ENCODE measurements at places on chromosomes 1 and 21. TPM values are rescaled to one million over a fixed set of nuclear protein-coding genes. Genes with fewer than 3 reads are reported as not detected.

GRCh38 chr1:208239473-208240381, 4.5 kb downstream of the PLXNA2 start:
- DNase-seq: no peak

Gene SETDB1
- 60.8 TPM for total RNA-seq

Gene SLC9C2
- total RNA-seq: not detected

GRCh38 chr1:7070389-7071029, 285.3 kb downstream of the CAMTA1 start:
- DNase-seq: peak; percentile 79

GRCh38 chr1:110616587-110616986, 10.4 kb upstream of the KCNA2 start:
- DNase-seq: peak; percentile 91

DNA sequence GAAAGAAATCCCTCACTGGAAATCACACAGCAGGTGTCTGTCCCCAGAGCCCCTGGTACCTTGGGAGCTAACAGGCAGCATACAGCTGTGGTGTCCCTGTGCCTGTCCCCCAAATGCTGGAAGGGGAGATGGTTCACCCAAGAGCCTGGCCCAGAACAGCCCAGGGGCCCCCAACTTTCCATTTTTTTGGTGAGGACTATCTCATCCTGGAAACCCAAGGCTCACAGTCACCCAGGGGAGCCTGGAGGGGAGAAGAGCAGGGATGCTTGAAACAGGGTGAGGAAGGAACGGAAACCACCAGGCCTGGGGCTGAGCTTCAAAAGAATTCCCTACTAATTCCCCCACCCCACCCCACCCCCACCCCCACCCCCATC, 3.6 kb downstream of the SDC3 start:
- no peak for DNase-seq

DNA sequence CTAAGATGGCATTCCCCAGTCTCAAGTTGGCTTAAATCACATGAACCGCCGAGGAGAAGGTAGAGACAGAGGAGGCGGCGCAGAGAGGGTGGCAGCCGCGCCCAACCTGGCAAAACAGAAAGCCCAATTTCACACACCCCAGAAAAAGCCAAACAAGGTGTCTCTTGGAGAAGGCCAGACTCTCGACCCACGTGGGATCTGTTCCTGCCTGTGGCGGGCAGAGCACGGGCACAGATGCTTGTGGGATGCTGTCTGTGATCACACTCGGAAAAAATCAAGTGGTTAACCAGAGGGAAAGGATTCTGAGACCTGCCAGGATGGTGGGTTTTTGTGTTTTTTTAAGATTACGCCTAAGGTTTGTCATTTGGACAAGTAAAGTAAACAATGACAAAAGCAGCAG, 80.7 kb downstream of the MRPL37 start:
- DNase-seq: no peak

DNA sequence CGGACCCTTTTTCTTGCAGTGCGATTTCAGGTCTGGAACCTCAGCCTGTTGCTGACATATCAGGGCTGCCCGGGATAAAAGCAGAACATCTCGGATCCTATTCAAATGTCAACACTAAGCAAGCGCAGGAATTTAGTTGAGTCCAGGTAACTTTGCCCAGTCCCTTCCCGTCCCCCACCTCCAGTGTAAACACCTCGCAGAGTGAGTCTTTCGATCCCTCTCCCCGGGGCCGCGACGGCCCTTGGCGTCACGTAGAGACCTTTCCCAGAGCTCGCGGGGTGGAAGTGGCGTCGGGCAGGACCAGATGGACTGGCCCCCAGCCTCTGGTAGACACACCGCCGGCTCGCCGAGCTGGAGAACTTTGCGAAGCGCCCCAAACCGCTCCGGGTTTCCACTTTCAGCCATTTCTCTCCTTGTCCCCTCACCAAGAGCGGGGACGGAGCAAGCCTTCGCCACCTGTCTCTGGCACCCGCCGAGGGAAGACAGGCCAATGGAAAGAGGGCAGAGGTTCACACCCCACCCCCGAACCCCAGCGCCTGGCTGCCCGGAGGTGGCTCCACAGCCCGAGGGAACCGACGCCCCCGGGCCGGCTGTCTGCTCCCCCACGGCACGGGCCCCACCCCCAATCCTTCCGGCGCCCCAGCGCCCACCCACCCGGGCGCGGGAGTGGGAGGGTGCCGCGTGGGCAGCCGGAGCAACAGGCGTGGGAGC, 570 bp downstream of the KCND3 start:
- DNase-seq: peak; percentile 17

DNA sequence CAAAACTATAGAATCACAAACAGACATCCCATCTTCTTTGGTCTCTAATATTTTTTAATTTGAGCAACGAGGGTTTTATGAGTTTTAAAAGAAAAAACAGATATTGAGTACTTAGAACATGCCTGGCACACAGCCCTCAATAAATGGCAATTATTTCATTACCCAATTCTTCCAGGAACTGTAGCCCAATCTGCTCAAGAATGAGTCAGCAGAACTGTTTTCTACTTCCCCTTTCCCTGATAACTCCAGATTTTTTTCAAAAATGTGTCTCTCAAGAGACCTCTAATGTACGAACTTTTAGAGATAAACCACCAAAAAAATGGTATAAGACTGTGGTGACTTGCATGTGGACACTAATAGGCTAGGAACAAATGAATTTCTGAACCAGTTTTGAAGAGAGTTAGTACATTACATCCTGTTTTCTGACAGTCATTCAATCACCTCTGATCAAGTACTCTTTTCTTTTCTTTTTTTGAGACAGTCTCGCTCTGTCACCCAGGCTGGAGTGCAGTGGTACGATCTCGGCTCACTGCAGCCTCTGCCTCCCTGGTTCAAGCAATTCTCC, 11.5 kb downstream of the ABL2 start:
- no peak for DNase-seq

Gene GMEB1
- total RNA-seq: 3.9 TPM

- DNase-seq: peak; percentile 56
Observed at GRCh38 chr1:107559881-107560280, 405.1 kb downstream of the VAV3 start.

- no peak for DNase-seq
Observed at GRCh38 chr1:185459141-185459540, 142.1 kb upstream of the IVNS1ABP start.

GRCh38 chr1:8070381-8070811, 44.3 kb upstream of the ERRFI1 start:
- DNase-seq: no peak

Gene REN
- not detected for total RNA-seq

Gene MMP23B
- total RNA-seq: 0.17 TPM

DNA sequence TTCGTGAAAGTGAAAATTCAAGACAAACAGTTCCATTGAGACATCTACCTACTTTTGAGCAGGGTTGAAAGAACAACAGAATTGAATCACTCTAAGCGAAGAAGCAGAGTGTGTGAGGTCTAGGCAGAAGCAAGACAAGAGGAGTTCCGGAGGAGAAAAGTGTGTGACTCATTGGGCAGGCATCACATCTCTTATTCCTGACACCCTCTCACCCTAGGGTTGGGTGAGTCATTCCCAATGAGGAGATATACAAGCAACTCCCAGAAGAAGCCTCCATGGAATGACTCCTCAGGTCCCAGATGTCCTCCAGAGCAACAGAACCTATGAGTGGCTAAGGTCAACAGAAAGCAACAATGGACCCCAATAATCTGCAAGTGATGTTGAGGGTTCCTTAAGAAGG, 138.1 kb downstream of the TPR start:
- DNase-seq: peak; percentile 91

- DNase-seq: no peak
Observed at GRCh38 chr1:160685266-160685665, 26.4 kb downstream of the CD48 start.

- DNase-seq: peak; percentile 91
Observed at GRCh38 chr1:84620720-84621313, 46.6 kb upstream of the CTBS start.

DNA sequence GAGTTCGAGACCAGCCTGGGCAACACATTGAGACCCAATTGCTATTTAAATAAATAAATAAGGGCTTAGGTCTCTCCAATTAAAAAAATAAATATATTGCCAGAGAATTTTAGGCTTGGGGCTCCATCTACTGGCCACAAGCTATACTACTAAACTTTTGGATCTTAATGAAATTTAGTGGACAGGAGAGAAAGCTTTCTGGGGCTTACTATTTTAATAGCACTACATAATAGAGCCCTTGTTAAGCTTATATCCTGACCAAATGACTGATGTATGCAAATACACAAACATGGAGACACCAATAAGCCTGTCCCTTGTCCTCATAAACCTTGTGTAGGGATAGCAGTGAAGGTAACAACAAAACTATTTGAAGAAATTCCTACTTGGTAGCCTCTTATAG, 18.4 kb downstream of the CCT3 start:
- no peak for DNase-seq

GRCh38 chr1:223201967-223202366, 58.9 kb upstream of the TLR5 start:
- DNase-seq: peak; percentile 36

DNA sequence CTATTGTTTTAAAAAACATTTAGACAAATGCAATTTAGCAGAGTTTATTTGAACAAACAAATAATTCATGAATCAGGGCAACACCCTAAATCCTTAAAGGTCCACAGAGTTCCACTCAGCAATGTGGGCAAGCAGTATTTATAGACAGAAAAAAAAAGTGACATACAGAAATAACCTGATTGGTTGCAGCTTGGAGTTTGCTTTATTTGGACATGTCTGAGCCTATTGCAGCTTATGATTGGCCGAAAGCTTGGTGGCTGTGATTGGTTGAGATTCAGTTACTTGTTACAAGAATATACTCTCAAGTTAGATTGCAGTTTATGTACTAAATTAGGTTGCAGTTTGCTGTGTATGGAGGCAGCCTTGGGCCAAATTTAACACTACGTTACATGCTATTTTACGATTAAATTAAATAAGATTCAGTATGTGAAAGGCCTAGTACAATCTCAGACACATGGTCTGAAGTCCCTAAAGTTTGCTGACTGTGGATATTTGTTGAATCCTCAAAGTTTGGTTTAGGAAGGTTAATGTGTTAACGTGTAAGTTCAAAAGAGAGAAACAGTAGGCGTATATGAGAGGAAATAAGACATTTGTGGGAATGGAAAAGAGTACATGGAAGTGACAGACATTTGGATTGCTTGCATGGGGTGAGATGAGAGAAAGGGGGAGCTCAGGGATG, 6.9 kb upstream of the CAMSAP2 start:
- no peak for DNase-seq

GRCh38 chr1:7501084-7501491, 270.0 kb upstream of the VAMP3 start:
- no peak for DNase-seq

GRCh38 chr21:40049031-40049930, 182.0 kb downstream of the PCP4 start:
- peak; percentile 82 for DNase-seq

Gene HSF2BP
- 3.5 TPM for total RNA-seq

DNA sequence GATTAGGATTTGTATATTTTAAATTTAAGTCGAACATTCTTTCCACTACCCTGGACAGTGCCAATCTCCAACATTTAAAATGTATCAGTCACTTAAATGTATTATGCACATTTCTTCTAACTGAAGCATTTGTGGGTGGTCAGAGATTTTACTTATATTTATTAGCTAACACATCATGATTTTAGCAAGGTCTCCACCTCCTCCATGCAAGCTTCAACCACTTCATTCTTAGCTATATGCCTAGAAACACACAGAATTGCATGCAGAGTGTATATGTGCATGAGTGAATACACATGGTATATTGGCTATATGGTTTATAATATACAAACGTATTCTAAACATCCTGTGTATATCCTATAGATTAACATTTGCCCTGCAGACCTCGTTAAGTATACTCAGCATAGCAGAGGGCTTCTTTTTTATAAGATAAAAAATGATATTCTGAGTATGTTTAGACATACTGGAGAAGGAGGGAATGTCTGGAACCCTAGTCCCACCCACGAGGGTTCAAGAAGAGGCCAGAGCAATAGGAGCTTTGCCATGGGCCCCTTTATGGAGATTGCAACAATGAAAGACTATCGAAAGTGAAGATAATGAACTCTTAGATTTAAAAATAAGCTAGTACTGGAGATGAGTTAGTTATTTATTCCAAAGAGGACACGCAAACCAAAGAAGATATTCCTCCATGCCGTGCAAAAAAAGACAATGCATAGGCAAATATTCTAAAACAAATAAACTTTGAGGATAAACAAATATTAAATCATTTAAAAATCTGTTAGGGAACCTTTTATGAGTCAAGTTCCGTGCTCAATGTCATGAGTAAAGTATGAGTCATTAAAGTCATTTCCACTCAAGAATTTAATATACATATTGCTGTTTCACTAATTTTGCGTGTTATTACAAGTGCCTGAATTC, 480.4 kb downstream of the SIPA1L2 start:
- peak; percentile 64 for DNase-seq

DNA sequence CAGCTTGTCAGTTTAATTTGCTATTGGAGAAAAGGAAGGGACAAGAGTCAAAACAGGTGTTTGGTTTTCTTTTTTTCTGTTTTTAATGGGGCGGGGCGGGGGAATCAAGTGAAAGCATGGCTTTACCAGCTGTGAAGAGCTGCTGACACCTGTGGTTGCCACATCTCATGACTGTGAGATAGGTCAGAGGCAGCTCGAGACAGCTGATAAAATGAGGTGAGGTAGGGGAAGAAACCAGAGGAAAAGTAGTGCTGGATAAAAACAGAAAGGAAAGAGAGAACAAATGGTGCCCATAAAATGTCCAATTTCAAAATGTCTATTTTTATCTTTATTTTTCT, 272.3 kb downstream of the NEGR1 start:
- DNase-seq: no peak

DNA sequence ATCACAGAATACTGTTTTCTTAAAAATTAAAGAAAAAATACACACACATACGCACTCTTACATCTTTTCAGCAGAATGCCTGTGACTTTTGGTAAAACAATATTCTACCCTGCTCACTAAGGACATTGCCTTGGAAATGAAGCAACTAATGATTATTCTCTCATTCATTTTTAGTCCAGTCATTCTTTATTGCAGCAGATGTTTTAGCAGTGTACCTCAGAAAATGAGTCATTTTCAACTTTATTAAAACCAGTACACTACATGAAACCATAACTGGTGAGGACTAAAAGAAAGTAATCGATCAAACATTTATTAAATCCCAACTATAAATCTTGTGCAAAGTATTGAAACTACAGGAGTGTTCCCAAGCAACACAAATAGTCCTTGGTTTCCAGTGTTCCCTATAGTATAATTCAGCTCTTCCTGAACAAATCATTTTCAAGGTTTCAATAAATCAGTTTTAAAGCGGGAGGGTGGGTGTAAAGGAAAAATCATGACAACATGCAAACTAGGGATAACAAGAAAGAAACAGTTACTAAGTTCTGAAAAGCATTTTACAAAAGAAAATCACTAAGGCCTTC, 114.2 kb downstream of the ADGRL4 start:
- DNase-seq: no peak

- DNase-seq: no peak
Observed at GRCh38 chr1:53073287-53073686, 11.3 kb downstream of the PODN start.

GRCh38 chr1:240515505-240515904, 96.5 kb downstream of the GREM2 start:
- DNase-seq: peak; percentile 83

Gene NGF
- 0.51 TPM for total RNA-seq

Measured in Daoy (cell line).